ENCODE measurements at places on chromosomes 12 and 14. TPM values are rescaled to one million over a fixed set of nuclear protein-coding genes. Genes with fewer than 3 reads are reported as not detected.

The ENDOU gene
- total RNA-seq: not detected

The ACSM4 gene
- not detected for total RNA-seq

The TAS2R14 gene
- total RNA-seq: 0.68 TPM

The FSCB gene
- total RNA-seq: not detected

The BCL11B gene
- 14.8 TPM for total RNA-seq

The KLHDC1 gene
- total RNA-seq: 0.68 TPM

The HOXC6 gene
- not detected for total RNA-seq

The RNASE1 gene
- not detected for total RNA-seq

The CKAP4 gene
- total RNA-seq: 125 TPM

The CLEC2A gene
- not detected for total RNA-seq

The GDF3 gene
- total RNA-seq: not detected

The NYNRIN gene
- total RNA-seq: 23.3 TPM
